ENCODE measurements at places on chromosomes 6 and 20.
A peak's percentile ranks its signal among the peaks of the same experiment; 100 is the strongest.

DNA sequence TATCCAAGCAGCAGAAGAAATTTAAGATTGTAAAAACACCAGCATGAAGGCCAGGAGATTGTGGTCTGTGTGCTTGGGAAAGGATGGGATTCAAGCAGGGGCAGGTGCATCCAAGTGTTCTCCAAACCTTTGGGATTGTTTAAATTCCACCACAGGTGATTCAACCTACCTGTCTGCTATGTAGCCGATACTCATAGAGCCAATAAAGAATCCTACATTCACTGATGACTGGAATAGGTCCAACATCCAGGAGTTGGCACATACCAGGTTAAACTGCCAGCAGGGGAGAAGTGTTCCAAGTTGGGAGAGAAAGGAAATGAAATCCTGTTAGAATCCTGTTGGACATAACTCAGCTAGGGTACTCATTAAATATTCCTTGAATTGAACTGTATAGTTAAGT is 2.2 kb downstream of the SLC22A2 start:
- no peak for DNase-seq

DNA sequence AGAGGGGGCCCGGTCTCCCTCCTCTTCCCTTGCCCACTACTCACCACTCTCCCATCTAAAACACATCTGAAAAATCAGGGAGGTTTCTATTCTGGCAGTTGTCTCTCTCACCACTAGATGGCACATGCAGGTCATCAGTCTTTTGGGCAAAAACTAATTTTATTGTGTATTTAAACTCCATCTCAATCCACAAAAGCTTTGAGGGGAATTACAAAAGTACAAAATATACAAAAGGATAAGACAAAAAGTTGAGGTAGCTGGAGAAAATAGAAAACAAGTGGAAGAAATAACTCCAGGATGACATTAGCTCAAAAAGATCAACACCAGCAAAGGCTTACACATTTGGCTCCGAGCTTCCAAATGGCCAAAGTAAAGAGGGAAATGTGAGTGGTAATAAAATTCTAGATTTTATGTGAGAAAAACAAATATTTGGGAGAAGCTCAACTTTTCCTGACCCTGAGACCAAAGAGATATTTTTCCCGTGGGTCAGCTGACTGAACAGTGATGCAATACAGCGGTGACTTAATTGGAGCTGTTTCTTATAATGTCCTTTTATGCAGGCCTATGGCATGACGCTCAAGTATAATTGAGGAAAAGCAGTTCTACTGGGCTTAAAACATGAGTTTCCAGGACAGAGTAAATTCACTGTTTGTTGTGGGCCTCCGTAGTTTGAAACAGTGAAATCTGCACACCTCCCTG is 79.8 kb upstream of the CHD6 start:
- DNase-seq: peak; percentile 26

- no peak for DNase-seq
Measured at GRCh38 chr20:53826597-53827291, 233.1 kb upstream of the ZNF217 start.

DNA sequence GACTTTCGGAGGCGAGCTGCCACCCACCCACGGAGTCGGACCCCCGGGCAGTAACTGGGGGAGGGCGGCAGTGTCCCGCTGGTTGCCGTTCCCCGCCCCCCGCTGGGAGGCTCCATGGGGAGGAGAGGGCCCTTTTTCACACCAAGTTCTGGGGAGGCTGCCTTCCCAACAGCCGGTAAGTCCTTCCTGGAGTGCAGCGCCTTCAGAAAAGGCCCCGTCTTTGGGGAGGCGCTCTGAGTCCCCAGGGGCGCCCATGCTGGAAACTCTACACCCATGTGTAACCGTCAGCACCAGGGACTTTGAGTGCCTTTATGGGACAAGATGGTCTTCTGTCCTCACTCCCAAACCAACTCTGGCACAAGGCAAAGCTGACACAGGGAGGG is 430 bp upstream of the SOX18 start:
- no peak for DNase-seq

GRCh38 chr6:33926451-33926850 is 122.6 kb upstream of the MLN start:
- DNase-seq: peak; percentile 56

Measured in NCI-H1436 (cell line).